ENCODE measurements at places on chromosomes 4 and X. TPM values are rescaled to one million over a fixed set of nuclear protein-coding genes. Genes with fewer than 3 reads are reported as not detected.
A peak's percentile ranks its signal among the peaks of the same experiment; 100 is the strongest.

TMSB15A gene
- not detected for total RNA-seq

DNA sequence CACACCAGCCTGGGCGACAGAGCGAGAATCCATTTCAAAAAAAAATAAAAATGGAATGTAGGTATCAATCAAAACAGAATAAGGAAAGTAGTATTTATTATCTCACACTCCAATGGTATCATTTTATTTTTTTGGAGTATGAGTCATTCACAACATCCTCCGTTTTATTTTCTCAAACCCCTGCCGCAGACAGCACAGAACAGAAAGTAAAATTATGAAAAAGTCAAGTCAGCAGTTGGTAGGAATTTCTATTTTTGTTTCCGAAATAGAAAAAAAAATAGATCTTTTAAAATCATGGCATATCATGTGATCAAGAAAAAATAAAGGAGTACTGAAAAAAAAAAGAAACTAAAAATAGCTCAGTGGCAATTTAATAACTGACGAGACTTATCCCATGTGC is 490.7 kb upstream of the TENM3 start:
- H3K4me1 ChIP-seq, result no peaks in the 10 kb centered on the region
- no peak overlapping the region for H3K4me3 ChIP-seq
- no peaks in the 10 kb centered on the region for H3K36me3 ChIP-seq
- H3K27me3 ChIP-seq, result no peaks in the 10 kb centered on the region

GRCh38 chrX:13681595-13681994 is 7.3 kb upstream of the RAB9A start:
- DNase-seq, result no peak
- no peak overlapping the region for H3K4me3 ChIP-seq
- no peak overlapping the region for H3K27ac ChIP-seq
- H3K27me3 ChIP-seq, result no peaks in the 10 kb centered on the region
- no peaks in the 10 kb centered on the region for H3K36me3 ChIP-seq

DNA sequence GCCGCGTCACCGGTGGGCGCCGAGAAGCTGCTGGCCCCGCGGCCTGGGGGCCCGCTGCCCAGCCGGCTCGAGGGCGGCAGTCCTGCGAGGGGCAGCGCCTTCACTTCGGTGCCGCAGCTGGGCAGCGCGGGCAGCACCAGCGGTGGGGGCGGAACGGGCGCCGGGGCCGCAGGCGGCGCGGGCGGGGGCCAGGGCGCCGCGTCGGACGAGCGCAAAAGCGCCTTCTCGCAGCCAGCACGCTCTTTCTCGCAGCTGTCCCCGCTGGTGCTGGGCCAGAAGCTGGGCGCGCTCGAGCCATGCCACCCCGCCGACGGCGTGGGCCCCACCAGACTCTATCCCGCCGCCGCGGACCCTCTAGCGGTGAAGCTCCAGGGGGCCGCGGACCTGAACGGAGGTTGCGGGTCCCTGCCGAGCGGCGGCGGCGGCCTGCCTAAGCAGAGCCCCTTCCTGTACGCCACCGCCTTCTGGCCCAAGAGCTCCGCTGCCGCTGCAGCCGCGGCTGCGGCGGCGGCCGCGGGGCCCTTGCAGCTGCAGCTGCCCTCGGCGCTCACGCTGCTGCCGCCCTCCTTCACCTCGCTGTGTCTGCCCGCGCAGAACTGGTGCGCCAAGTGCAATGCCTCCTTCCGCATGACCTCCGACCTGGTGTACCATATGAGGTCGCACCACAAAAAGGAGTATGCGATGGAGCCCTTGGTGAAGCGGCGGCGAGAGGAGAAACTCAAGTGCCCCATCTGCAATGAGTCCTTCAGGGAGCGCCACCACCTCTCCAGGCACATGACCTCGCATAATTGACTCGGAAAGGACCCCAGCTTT is 5.6 kb downstream of the PRDM8 start:
- H3K4me1 ChIP-seq, result peaks cover 3% of the 10 kb centered on the region
- H3K27me3 ChIP-seq, result no peaks in the 10 kb centered on the region
- H3K36me3 ChIP-seq, result no peaks in the 10 kb centered on the region
- peak overlapping the region; percentile 63 for H3K4me3 ChIP-seq

AVPR2 gene
- not detected for total RNA-seq

DCAF12L1 gene
- not detected for total RNA-seq

DNA sequence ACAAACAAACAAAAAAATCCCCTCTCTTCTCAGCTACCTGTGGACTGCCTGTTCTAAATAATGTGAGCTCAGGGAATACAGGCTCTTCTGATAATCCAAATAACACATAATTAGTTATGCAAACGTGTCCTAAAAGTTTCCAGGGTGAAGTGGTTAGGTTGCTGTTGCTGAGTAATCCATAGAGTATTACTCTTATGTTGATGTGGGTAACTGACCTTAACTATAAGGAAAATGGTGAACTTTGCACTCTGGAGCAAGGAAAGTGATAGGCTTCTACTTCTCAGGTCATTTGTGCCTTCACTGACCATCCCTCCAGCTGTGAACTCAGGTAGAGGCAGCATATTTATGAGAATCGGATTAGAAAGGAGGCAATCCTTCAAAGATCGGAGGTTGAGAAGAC is 19.9 kb downstream of the MSN start:
- no peaks in the 10 kb centered on the region for H3K36me3 ChIP-seq
- no peak overlapping the region for H3K4me3 ChIP-seq
- H3K27me3 ChIP-seq, result no peaks in the 10 kb centered on the region

EIF2S3 gene
- 257 TPM for total RNA-seq

CTAG1B gene
- not detected for total RNA-seq

SSX1 gene
- not detected for total RNA-seq

- H3K4me3 ChIP-seq, result no peak overlapping the region
- no peaks in the 10 kb centered on the region for H3K27me3 ChIP-seq
- H3K36me3 ChIP-seq, result no peaks in the 10 kb centered on the region
- no peaks in the 10 kb centered on the region for H3K4me1 ChIP-seq
- DNase-seq, result no peak
These were observed 70.8 kb downstream of the TBCK start for GRCh38 chr4:106245176-106245575.

- H3K36me3 ChIP-seq, result no peaks in the 10 kb centered on the region
- no peak overlapping the region for H3K4me3 ChIP-seq
- DNase-seq, result no peak
- no peak overlapping the region for H3K27ac ChIP-seq
These were observed 39.2 kb upstream of the TLR3 start for GRCh38 chr4:186029571-186030398.

NPY2R gene
- total RNA-seq, result not detected

- no peak for DNase-seq
- no peak overlapping the region for H3K4me3 ChIP-seq
- no peaks in the 10 kb centered on the region for H3K27me3 ChIP-seq
- H3K36me3 ChIP-seq, result no peaks in the 10 kb centered on the region
- no peaks in the 10 kb centered on the region for H3K4me1 ChIP-seq
- no peak overlapping the region for H3K27ac ChIP-seq
These were observed 366.5 kb upstream of the LCORL start for GRCh38 chr4:18388039-18388438.

GRCh38 chrX:20418379-20419150 is 151.9 kb upstream of the RPS6KA3 start:
- peak; percentile 13 for DNase-seq
- peak overlapping the region; percentile 61 for H3K27ac ChIP-seq
- no peaks in the 10 kb centered on the region for H3K27me3 ChIP-seq

GRCh38 chr4:24010573-24010972 is 120.7 kb upstream of the PPARGC1A start:
- no peak overlapping the region for H3K4me3 ChIP-seq
- H3K27me3 ChIP-seq, result no peaks in the 10 kb centered on the region
- no peak overlapping the region for H3K27ac ChIP-seq
- no peaks in the 10 kb centered on the region for H3K36me3 ChIP-seq

GRCh38 chrX:21524008-21524407 is 134.1 kb downstream of the KLHL34 start:
- H3K36me3 ChIP-seq, result no peaks in the 10 kb centered on the region
- no peak for DNase-seq
- H3K27ac ChIP-seq, result no peak overlapping the region
- no peak overlapping the region for H3K4me3 ChIP-seq
- no peaks in the 10 kb centered on the region for H3K4me1 ChIP-seq
- no peaks in the 10 kb centered on the region for H3K27me3 ChIP-seq

Measured in naive thymus-derived CD4-positive, alpha-beta T cell (primary cell).